WTC11 (cell line): ENCODE measurements at places on chromosomes 11 and 22. TPM values are rescaled to one million over a fixed set of nuclear protein-coding genes. Genes with fewer than 3 reads are reported as not detected.

Gene CYP2D6
- 1.4 to 1.7 TPM (median 1.6 TPM) in 3 replicates for total RNA-seq

Gene CNTF
- 0.55 to 1.6 TPM (median 0.82 TPM) in 3 replicates for total RNA-seq

Gene SLC7A4
- 0.21 to 0.50 TPM (median 0.37 TPM) in 3 replicates for total RNA-seq

Gene SCGB1A1
- total RNA-seq: 1.1 to 1.6 TPM (median 1.2 TPM) in 3 replicates

Gene CARD10
- total RNA-seq: 14.6 to 17.5 TPM (median 16.0 TPM) in 3 replicates

Gene JHY
- total RNA-seq: 1.1 to 1.6 TPM (median 1.4 TPM) in 3 replicates

DNA sequence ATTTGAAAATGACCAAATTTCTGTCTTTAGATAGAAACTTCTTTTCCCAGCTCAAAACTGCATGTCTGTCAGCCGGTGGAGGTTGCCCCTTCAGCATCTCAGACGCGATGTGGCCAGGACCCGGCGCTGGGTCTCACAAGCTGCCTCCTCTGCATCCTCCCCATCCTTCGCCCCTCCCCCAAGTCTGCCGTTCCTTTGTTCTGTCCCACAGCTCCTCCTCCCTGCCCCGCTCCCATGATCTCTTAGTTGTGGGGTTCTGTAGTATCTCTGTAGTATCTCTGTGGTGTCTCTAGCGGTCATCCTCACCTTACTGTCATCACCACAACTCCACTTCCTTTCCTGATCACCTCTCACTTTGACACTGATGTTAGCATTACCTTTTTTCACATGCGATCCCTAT is 49.9 kb downstream of the TRAF6 start:
- H3K27ac ChIP-seq: no peak overlapping the region
- peak; percentile 52 for DNase-seq
- H3K27me3 ChIP-seq: no peaks in the 10 kb centered on the region
- H3K4me1 ChIP-seq: peaks cover 17% of the 10 kb centered on the region

DNA sequence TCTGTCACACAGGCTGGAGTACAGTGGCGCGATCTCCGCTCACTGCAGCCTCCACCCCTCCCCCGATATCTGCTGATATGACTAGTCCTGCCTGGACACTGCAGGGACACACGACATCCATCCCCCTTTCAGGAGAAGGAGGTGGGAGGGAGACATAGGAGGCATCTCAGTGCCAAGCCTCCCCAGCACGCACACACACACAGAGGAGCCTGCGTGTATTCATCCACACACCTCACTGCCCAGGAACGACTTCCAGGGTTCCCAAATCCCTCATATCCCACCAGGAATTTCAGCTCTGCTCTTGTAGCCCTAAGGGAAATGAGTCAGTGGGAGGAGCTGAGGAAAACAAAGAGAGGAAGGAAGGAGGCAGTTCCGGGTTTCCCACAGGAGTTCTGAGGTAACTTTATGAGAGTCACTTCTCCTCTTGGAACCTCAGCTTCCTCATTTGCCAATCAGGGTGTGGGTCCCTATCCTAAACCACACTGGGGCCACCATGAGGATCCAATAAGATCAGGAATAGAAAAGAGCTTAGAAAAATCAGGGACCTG is 37.2 kb upstream of the ACER3 start:
- H3K4me3 ChIP-seq: no peak overlapping the region
- no peak for DNase-seq
- no peaks in the 10 kb centered on the region for H3K27me3 ChIP-seq
- H3K27ac ChIP-seq: no peak overlapping the region
- peaks cover 20% of the 10 kb centered on the region for H3K4me1 ChIP-seq

DNA sequence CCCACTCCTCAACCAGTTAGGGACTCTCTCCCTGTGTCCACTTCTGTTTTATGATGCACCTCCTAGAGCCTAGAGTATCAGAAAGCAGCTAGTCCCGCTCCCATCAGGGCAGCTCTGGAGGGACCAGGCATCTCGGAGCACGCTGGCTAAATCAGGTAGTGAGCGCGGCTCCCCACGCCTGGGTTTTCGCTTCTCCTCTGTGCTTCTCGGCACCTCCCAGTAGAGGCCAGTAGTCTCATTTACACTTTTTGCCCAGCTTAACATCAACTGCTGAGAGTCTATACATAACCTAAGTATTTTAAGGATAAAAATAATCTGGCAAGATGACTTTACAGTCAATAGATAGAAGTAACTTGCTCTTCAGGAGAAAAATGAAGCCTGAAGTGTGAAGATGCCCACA is 473.8 kb downstream of the OPCML start:
- peak; percentile 35 for DNase-seq
- no peak overlapping the region for H3K4me3 ChIP-seq
- H3K4me1 ChIP-seq: peaks cover under 1% of the 10 kb centered on the region; the same call in 1 of the 2 replicates
- no peak overlapping the region for H3K27ac ChIP-seq

- DNase-seq: no peak
- no peaks in the 10 kb centered on the region for H3K36me3 ChIP-seq
- no peak overlapping the region for H3K4me3 ChIP-seq
- H3K4me1 ChIP-seq: peaks cover 4% of the 10 kb centered on the region
- no peaks in the 10 kb centered on the region for H3K27me3 ChIP-seq
Observed at GRCh38 chr11:21949763-21950413, 243.0 kb upstream of the ANO5 start.

DNA sequence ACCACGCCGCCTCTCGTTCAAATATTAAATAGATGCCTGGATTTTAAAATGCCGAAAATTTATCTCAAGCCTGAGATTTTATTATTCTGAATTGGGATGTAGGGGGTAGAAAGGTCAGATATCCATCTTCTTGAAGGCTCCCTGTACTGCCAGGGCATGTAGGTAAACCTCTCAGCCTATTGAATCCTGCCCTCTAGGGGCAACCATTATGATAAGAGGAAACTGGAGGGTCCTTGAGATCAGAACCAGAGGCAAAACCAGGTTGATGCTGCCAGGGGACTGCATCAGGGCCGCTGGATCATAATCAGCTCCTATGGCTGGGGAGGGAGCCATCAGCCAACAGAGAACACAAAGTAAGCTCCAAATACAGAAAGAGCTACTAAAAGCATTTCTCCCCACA is 92.4 kb downstream of the KCNC1 start:
- DNase-seq: no peak
- H3K36me3 ChIP-seq: no peaks in the 10 kb centered on the region
- no peak overlapping the region for H3K27ac ChIP-seq
- H3K27me3 ChIP-seq: no peaks in the 10 kb centered on the region; the same call in 1 of the 2 replicates
- H3K4me1 ChIP-seq: peaks cover 8% of the 10 kb centered on the region
